ENCODE measurements at places on chromosomes 7 and 10. TPM values are rescaled to one million over a fixed set of nuclear protein-coding genes. Genes with fewer than 3 reads are reported as not detected.

RABGEF1 gene
- 15.1 TPM for total RNA-seq

SPACDR gene
- total RNA-seq = 3.4 TPM

DGKB gene
- not detected for total RNA-seq

C10orf67 gene
- total RNA-seq = not detected

HOXA9 gene
- total RNA-seq = 24.6 TPM

METTL27 gene
- total RNA-seq = 3.1 TPM

SCIN gene
- total RNA-seq = 0.13 TPM

CCDC136 gene
- 0.07 TPM for total RNA-seq

FAM25C gene
- total RNA-seq = not detected

IGFBP1 gene
- total RNA-seq = 1.4 TPM

GTF2IRD2 gene
- 7.5 TPM for total RNA-seq

Measured in mammary microvascular endothelial cell (primary cell).